ENCODE measurements at places on chromosomes 6 and 20.

DNA sequence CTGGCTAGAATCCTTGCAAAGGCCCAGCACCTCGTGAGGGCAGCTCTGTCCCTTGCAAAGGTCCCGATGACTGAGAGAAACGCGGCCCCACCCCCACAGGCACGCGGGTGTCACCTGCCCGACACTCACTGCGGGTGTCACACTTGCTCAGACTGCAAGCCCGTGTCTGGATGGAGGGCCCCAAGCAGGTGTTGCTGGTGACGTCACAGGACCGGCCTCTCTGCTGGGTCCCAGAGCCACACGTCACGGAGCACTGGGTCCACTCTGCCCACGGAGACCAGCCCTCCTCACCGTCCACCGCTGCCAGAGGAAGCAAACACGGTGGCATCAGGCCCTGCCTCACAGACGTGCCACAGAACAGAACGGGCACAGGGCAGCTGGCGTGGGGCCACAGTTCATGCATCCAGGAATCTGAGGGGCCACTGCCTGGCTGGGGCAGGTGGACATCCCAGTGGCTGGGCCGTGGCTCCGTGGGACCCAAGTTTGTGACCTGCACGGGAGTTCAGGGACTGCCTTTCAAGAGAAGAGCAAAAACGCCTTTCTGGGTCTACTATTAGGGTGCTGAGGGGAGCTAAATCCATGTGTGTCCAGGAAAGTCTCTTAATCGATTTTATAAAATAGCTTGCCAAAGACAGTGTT lies 16.0 kb downstream of the THBS2 start:
- DNase-seq: peak; percentile 64

DNA sequence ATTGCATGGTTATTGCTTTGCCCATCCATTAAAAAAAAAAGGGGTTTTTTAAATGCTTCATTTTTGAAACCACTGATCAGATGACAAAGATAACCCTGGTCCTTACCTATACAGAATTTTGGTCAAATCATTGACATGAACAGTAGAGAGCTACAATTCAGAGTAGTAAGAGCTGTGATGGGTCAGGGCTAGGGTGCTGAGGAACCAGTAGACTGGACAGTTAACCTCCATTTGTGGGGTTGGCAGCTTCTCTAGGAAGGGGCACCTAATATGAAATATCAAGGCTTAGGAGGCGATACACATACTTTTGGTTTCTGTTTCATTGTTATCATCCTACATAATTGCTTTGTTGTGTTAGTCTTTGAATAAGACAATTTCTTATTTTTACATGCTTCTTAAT lies 55.1 kb downstream of the ORC3 start:
- no peak for DNase-seq

GRCh38 chr20:49267327-49267726 lies 10.5 kb downstream of the ZNFX1 start:
- no peak for DNase-seq

- no peak for DNase-seq
These were observed 89.2 kb downstream of the RSPH3 start for GRCh38 chr6:158910484-158911440.

GRCh38 chr6:16688436-16688835 lies 72.8 kb downstream of the ATXN1 start:
- no peak for DNase-seq

DNA sequence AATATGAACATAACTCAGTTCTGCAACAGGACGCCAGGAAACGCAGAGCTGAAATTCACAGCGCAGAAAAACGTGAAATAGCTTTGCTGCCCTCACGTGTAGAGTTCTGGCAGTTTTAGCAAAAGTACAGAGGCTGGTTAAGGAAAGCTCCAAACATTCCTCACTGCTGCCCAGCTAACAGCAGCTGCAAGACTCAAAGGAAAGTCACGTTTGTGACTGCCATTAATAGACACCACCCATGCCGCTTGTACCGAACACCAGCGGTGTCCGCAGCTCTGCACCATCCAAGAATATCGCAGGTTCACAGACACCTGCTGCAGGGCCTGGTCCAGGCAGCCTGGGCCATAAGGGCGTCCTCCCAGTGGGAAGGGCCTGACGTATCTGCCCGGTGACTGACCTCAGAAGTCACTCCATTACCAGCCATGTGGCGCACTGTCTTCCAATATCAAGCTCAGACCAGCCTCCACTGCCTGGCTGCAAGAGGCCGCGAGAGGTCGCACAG lies 61.4 kb downstream of the WDR27 start:
- DNase-seq: no peak

DNA sequence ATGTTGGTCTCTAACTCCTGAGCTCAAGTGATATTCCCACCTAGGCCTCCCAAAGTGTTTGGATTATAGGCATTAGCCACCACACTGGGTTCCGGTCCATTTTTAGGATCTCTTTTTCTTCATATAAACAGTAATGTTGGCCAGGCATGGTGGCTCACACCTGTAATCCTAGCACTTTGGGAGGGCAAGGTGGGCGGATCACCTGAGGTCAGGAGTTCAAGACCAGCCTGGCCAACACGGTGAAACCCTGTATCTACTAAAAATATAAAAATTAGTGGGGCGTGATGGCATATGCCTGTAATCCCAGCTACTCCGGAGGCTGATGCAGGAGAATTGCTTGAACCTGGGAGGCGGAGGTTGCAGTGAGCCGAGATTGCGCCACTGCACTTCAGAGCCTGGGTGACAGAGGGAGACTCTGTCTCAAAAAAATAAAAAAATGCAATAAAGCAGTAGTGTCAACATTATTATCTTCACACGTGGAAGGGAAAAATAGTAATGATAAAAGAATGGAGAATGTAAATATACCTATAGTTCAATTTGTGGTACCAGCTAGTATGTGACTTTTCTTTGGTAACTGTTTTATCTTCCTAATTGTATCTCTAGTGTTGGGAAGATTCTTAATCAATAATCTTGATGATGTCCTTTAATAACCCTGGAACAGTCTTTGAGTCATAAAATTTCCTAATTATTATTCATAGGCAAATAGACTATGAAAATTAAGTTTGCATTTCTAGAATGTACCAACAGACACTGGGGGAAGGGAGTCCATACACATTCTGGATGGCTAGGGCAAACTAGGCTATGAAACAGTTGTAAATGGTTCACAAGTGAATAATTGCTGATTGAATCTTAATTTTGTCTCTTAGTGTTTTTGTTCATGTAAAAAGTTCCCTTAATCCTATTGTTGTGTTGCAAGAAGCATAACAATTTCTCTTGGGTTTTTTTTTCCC lies 3.6 kb downstream of the PARD6B start:
- no peak for DNase-seq

DNA sequence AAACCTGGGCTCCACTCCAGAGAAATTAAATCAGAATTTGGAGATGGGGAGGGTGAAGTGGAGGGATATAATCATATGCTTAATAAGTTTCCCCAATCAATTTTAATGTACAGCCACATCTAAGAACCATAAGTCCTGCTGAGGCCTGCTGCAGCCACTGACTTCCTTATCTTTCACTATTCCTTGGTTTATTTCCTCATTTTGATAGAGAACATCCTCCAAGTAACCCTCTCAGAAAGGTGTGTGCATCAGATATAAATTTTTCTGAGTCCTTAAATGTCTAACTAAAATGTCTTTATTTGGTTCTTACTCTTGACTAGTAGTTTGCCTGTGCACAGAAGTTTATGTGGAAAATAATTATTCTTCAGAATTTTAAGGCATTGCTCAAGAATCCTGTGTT lies 23.7 kb upstream of the SIRT5 start:
- DNase-seq: no peak

DNA sequence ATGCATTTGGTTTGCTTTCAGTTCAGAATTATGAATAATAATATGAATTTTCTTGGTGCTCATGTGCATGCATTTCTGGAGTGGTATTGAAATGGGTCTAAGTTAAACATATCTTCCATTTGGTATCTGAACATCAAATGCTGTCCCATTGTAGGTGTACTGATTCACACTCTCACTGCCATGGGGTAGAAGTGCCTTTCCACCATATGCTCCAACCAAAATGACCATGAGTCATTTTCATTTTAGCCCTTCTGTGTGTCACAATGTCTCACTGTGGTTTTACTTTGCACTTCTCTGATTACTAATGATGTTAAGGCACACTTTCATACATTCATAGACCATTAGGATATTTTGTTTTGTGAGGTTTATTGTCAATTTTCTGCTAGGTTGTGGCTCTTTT lies 211.9 kb downstream of the HAO1 start:
- no peak for DNase-seq

DNA sequence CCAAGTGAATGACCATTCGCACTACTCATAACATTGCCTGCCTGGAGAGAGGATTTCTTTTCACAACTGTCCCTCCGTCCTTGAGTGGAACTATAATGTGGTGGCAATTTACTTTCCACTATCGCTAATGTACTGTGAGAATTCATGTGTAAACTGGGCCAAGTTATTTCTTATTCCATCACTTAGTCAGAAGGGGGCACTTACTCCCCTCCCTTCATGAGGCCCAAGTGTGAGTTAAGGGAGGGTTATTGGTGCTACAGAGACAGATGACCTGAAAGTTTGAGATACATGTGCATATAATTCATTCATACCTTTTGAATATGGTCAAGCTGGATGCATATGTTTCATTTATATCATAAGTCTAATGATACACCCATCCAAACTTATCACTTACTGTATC lies 65.2 kb upstream of the LOC128125822 start:
- DNase-seq: no peak

DNA sequence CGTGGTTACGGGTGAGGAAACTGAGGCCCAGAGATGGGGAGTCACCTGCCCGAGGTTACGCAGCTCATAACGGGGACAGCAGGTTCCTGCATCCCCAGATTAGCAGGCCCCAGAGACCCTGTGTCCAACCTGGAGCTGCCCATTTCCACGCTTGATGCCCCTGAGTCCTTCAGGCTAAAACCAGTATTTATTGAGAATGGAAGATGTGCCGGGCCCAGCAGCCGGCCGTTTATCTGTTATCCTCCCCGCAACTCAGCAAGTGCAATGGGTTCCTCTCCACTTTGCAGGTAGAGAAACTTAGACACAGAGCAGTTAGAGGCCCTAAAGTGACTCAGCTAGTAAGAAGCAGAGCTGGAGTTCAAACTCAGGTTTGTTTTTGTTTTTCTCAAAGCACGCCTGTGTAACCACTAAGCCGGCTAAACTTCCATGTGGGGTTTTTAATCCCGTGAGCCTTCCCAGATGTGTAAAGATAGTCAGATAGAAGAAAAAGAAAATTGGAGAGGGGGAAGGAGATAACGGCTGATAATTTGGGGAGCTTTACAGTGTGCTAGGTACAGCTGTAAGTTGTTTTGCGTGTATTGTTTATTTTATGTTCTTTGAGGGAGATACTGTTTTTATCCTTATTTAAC lies 775 bp downstream of the PFDN4 start:
- no peak for DNase-seq

GRCh38 chr6:25794784-25795183 lies 37.1 kb downstream of the SLC17A1 start:
- DNase-seq: no peak

GRCh38 chr6:22020299-22021003 lies 276.4 kb downstream of the PRL start:
- DNase-seq: no peak

DNA sequence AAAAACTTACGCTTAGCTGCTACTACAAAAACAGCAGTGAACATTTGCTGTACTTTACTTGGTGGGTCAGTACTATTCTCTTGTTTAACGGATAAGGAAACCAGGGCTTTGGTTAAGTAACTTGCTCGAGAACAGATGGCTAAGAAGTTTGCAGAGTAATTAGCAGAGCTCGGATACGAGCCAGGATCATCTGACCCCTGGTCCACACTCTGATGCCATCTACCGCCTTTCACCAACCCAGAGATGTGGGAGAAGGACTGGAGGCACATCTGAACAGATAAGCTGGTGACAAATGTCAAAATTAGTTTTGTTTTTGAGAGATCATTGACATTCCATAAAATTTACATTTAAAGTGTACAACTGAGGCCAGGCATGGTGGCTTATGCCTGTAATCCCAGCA lies 18.9 kb upstream of the RPL7L1 start:
- DNase-seq: no peak

- DNase-seq: no peak
These were observed 13.3 kb downstream of the PREP start for GRCh38 chr6:105389543-105389942.

- no peak for DNase-seq
These were observed 1.1 kb downstream of the NDRG3 start for GRCh38 chr20:36744764-36745191.

DNA sequence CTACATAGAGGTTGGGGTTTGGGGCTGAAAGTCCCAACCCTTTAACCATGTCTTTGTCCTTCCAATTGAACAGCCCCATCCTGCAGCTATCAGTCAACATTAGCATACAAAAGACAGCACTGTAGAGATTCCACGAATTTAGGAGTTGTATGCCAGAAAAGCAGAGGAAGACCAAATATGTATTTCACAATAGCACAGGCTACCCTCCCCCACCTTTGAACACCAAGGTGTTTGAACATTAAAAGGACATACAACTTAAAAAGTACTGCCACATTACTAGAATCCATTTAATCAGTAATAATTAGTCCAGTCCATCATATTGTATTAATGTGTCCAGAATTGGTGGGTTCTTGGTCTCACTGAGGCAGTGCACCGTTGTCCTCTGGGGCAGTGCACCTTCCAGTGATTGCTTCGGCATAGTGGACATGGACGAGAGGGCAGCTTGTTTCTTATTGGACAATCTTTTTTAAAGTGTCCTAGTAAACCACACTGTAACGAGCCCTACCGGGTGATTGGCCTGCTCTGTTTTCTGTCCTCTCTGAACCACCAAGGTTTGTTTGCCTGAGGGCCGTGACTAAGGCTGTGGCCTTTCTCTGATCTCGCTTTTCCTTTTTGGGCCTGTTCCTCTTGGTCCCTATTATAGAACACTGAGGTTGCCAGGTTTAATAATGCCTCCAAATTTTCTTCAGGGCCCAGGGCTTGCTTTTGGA lies 36.4 kb downstream of the GSTA4 start:
- DNase-seq: no peak

DNA sequence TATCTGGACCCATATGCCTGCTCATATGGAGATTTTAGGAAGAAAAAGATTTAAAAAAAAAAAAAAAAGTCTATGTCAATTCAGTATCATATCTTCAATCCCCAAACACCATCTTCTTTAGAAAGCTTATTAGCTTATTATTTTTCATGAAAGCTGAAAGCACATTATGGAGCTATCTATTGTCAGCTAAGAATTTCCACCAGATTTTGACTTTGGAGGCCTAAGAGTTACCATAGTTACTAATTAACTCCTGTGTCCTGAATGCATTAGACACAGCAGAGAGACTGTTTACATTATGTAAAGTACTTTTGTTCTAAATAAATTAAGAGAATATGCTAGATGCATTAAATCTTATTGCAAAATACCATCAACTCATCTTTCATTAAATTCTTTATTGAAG lies 255.5 kb upstream of the NRSN1 start:
- DNase-seq: no peak

DNA sequence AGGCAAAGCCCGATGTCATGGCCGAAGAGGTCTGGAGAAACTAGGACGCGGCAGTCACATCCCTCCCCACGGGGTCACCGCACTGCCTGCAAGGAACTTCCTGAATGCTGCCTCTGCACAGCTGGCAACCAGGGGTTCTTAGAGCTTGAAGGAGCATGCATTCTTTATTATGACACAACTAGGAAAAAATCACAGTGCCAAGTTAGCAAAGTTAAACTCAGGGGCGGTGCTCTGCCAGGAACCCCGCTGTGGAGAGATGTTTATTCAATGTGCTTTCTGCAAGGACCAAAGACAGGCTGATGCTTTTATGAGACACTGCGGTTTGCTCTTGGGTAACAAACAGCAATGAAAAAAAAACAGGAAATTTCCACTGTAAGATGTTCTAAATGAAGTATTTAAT lies 287.3 kb upstream of the FOXQ1 start:
- no peak for DNase-seq

GRCh38 chr20:45218124-45218523 lies 3.0 kb upstream of the SEMG2 start:
- DNase-seq: peak; percentile 67

All from mesenteric fat pad (tissue), 1 donor.